Non-pigmented ciliary epithelial cell (primary cell): ENCODE measurements at places on chromosomes 11 and 22.

DNA sequence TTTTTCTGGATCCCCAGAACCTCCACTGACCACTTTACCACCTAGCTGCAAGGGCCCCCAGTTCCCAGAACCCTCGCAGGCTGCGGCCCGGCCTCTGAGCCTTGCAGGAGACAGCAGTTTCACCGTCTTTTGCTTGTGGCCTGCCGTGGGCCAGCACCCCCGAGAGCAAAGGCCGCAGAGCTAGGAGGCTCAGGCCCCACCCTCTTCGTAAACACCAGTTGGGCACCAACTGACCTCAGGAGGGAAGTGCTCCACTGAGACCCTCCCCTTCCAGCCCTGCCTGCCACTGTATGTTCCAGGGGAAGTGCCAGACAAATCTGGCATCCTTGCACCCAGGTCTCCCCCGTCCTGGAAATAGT lies 23.4 kb upstream of the CREB3L1 start:
- no peak for DNase-seq

DNA sequence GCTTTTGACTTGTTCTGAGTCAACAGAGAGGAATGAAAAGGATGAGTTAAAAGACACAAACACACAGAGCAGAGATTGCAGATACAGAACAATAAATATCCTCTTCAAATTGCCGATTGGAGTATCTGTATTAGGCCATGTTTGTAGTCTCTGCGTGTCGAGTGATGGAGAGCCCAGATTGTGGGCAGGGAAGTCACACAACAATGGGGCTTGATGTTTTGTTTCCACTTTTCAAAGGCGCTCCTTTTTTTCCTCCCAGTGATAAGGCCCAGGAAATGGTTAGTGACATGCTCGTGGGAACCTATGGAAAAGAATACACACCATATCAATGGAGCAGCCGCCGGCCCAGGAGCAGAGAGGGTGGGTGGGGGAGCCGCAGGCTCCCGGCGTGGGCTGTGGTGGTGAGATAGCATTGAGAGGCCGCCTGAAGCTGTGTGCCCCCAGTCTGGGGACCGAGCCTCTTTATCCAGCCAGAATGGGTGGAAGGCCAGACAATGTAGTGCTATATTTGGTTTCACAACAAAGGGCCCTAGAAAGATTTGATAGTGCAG lies 555.9 kb downstream of the INSC start:
- DNase-seq, result no peak

DNA sequence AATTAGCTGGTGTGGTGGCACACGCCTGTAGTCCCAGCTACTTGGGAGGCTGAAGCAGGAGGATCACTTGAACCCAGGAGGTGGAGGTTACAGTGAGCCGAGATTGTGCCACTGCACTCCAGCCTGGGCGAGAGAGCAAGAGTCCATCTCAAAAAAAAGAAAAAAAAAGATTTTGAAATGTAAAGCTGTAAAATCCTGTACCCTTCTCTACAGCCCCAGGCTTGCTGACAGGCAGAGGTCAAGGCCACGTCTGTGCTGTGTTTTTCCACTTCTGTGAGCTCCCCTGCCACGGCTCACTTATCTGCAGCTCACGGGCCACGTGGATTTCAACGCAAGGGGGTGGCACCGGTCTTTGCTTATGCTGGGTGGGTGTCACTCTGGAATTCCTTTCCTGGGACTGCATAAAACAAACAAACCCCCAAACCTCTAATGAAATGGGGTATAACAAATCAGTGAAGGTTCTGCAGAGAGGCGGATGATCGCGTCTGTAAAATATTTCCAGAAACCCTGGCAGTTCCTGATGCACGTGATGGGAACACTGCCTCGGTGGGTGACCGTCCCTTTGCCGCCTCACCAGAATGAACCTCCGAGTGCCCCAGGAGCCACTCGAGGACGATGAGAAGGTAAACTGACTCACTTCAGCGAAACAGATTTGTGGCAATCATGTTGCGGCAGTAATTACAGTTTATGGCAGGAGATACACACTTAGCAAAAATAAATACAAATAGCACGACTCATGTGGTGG lies 44.0 kb upstream of the ATXN10 start:
- no peak for DNase-seq

DNA sequence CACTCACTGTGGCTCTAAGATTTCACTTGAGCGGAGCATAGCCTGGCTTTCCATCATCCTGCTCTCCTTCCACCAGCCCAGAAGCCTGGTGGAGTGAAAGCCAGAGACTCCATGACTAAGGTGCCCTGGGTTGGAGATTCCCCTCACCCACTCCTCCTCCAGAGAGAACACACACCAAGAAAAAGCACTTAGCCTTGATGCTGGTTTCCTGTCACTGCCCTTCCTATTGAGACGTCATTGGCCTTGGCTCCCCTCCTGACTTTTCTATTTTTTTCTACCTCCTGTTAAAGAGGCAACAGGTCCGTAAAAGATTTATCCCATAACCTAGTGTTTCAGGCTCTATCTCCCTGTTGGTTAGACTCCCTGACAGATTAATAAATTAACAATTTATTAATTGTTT lies 38.5 kb upstream of the APLNR start:
- no peak for DNase-seq

DNA sequence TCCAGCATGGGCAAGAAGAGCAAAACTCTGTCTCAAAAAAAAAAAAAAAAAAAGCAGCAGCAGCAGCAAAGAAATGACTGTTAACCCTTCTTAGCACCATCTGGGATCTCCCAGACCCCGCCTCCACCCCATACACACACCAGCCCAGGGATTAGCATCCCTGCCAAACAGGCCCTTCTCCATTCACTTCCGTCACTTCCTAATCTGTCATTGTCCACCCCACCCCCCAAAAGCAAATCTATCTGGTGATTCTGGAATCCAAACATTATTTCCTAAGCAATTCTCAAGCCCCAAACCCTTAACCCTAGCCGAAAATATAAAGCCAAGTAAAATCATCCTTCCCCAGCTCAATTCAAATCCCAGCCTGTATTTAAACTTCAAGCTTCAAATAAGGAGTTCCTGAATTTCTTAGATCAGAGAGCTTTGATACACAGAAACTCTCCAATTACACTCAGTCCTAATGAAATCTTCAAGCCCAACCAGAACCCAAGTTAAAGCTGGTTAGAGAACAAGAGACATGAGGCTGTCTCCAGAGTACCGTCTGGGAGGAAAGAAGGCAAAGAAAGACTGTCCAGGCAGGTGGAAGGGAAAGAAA lies 6.0 kb upstream of the AHNAK start:
- DNase-seq, result no peak

- no peak for DNase-seq
Observed at GRCh38 chr11:14364322-14364721, 5.3 kb upstream of the RRAS2 start.

GRCh38 chr11:81941998-81942397 lies 791.7 kb downstream of the FAM181B start:
- DNase-seq, result no peak
